ENCODE measurements at places on chromosomes 5 and 9. TPM values are rescaled to one million over a fixed set of nuclear protein-coding genes. Genes with fewer than 3 reads are reported as not detected.

The OTP gene
- not detected for total RNA-seq

The ZFP37 gene
- 4.7 TPM for total RNA-seq

The BHMT2 gene
- 31.5 TPM for total RNA-seq

The CCDC171 gene
- 11.3 TPM for total RNA-seq

The LRRC19 gene
- 12.1 TPM for total RNA-seq

The LHX2 gene
- total RNA-seq: 0.12 TPM

The PLAC8L1 gene
- total RNA-seq: not detected

The SMIM33 gene
- not detected for total RNA-seq

The PCDHGA6 gene
- 10.3 TPM for total RNA-seq

The STXBP1 gene
- total RNA-seq: 19.2 TPM

The PCDHA1 gene
- total RNA-seq: 0.12 TPM

The HCN1 gene
- 0.64 TPM for total RNA-seq

The DCANP1 gene
- not detected for total RNA-seq

The MARCHF11 gene
- total RNA-seq: 0.35 TPM

The PRR16 gene
- total RNA-seq: 5.1 TPM

The SLC34A1 gene
- 166 TPM for total RNA-seq

The FRMD3 gene
- total RNA-seq: 16.6 TPM

The EQTN gene
- 1.4 TPM for total RNA-seq

The ZNF618 gene
- 31.5 TPM for total RNA-seq

The SPINK5 gene
- 1.3 TPM for total RNA-seq

The GPX8 gene
- 38.3 TPM for total RNA-seq

The F12 gene
- 0.29 TPM for total RNA-seq

The MPDZ gene
- 49.6 TPM for total RNA-seq

The KCNV2 gene
- not detected for total RNA-seq

The GMCL2 gene
- total RNA-seq: not detected

The CATSPER3 gene
- total RNA-seq: 0.58 TPM

The INSL6 gene
- total RNA-seq: not detected

The SMC2 gene
- 15.9 TPM for total RNA-seq

The TSLP gene
- 0.12 TPM for total RNA-seq

The SERF1A gene
- total RNA-seq: 9.1 TPM

The LIFR gene
- 136 TPM for total RNA-seq

The SKP1 gene
- 278 TPM for total RNA-seq

The RPS23 gene
- 1,566 TPM for total RNA-seq

The OR1N2 gene
- total RNA-seq: not detected

The FAM151B gene
- total RNA-seq: 5.0 TPM

The MAMDC4 gene
- 10.9 TPM for total RNA-seq

The RAB3C gene
- 0.58 TPM for total RNA-seq

The NUTM2F gene
- not detected for total RNA-seq

The CHD1 gene
- 74.5 TPM for total RNA-seq

The KIF4B gene
- total RNA-seq: 0.12 TPM

The PLPP7 gene
- 29.5 TPM for total RNA-seq

The ADAMTSL1 gene
- total RNA-seq: 65.9 TPM

Data from metanephros (tissue), 2 donors.